ENCODE measurements at places on chromosomes 3 and 15.
A peak's percentile ranks its signal among the peaks of the same experiment; 100 is the strongest.

GRCh38 chr3:127814325-127814781 lies 8.0 kb downstream of the MGLL start:
- no peak for DNase-seq

- no peak for DNase-seq
Measured at GRCh38 chr3:62835554-62836236, 39.5 kb downstream of the CADPS start.

DNA sequence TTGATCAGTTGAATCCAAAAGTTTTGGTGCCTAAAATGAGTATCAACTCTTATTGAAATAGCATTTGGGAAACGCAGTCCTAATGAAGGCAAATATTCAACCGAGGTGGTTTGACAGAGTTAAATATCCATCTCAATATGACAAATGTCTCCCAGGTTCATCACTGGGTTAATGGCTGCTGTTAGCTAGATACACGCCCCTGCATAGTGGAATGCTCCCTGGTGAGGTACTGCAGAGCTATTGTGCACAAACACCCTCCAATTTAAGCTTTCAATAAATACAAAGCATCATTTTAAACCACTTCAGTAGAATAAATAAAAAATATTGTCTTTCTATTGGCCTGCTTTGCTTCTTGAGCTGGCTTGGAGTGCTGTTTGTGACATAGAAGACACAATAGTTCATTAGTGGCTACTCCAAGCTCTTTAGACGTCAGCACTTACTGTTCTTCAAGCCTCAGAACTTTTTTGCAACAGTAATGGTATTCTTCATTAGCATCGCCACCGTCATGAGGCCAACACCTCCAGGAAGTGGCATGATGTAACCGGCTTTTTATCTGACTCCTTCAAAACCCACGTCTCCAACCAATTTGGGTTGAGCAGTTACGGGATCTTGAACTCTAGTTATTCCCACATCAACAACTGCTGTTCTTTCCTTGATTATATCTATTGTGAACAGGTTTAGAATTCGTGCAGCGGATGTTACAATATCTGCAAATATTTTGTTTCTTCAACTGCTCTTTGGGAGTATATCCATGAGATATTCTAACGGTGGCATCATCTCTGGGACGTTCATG lies 1159.6 kb upstream of the EPHA6 start:
- DNase-seq, result no peak

DNA sequence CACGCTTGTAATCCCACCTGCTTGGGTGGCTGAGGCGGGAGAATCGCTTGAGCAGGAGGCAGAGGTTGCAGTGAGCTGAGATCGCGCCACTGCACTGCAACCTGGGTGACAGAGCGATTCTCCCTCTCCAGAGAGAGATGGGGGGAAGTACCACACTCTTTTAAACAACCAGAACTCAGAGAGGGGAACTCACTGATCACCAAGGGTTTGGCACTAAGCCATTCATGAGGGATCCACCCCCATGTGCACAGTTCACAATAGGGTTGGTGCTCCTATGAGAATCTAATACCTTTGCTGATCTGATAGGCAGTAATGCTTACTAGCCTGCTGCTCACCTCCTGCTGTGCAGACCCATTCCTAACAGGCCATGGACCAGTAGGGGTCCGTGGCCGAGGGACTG lies 51.6 kb downstream of the QTRT2 start:
- no peak for DNase-seq

DNA sequence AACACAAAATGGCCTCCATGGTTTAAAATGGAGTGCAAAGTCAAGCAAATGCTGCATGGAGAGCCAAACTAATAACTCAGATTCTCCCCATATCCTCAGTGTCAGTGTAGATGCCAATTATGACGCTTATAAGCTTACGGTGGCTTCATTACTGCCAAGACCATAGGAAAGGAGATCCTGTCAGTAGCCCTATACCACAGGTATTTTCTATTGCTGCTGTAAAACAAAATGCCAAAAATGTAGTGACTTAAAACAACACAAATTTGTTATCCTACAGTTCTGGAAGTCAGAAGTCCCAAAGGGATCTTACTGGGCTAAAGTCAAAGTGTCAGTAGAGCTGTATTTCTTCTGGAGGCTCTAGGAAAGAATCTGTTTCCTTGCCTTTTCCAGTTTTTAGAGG lies 149.8 kb upstream of the GBE1 start:
- DNase-seq, result no peak

GRCh38 chr3:35335703-35336102 lies 303.6 kb upstream of the ARPP21 start:
- no peak for DNase-seq

DNA sequence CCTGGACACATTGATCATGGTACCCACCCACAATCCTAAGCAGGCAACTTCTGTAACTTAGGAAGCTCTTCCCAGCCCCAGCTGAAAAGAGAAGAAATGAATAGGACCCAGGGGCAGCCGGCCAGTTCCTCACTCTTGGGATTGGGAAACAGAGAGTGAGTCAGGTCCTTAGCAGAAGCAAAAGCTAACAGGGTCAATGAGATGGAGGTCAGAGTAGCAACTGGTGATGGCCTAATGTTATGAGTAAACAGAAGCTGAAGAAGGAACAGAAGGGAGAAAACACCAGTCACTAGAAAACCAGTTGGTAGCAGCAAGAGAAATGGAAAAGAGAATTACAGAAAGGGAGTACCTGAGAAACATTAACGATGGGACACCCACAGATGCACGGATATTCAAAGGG lies 20.0 kb downstream of the RIOX2 start:
- DNase-seq, result no peak

DNA sequence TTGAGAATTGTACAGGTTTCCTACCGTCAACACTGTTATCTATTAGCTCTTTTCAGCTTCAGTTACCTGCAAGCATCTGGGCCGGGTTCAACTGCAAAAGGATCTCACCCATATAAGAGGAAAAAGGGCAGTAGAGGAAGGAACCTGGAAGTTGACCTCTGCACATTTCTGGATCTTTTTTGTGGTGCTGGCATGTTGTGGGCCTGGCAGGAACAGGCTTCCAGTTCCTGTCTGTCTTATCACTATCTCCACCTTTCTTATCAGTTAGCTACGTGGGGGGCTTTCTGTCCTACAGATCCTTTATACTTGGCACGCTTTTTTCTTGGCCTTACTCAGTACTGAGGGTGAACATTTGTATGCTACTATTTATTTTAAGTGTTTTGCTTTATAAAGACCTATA lies 42.2 kb upstream of the TJP1 start:
- DNase-seq, result no peak

DNA sequence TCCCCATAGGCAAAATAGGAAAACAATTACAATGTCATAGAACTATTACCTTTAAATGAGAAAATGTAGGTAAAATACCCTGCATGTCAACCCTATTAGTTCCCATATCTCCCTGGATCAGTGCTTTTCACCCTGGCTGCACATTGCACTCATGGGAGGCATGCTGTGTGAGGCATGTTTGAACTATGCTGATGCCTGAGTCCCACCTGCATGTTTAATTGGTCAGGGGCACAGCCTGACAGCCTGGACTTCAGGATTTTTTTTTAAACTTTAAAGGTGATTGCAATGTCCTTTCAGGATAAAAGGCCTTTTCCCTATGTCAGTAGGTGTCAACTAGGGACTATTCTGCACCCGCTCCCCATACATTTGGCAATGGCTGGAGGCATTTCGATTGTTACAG lies 136.0 kb upstream of the NR2E3 start:
- DNase-seq, result no peak

- DNase-seq, result no peak
Measured at GRCh38 chr3:170889132-170889531, 19.1 kb upstream of the RPL22L1 start.

GRCh38 chr3:10933470-10933804 lies 59.1 kb upstream of the SLC6A1 start:
- DNase-seq, result no peak

GRCh38 chr15:51837792-51838251 lies 8.4 kb downstream of the TMOD3 start:
- DNase-seq, result no peak

- DNase-seq, result no peak
Measured at GRCh38 chr15:33293713-33294334, 16.9 kb upstream of the RYR3 start.

DNA sequence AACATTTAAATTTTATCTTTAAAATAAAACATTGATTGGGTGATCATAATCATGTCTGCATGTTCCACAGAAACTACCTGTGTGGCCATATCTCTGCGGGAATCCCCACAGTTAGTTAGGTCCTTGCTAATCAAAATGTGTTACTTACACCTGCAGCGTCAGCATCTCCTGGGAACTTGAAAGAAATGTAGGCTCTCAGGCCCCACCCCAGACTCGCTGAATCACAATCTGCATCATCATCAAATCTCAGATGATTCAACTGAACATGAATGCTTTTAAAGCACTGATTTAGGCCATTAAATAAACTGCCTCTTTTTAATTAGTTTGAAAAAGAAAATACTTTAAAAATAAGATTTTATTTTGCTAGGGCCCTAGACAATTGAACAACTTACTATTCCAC lies 577.8 kb downstream of the PYDC2 start:
- peak; percentile 23 for DNase-seq

DNA sequence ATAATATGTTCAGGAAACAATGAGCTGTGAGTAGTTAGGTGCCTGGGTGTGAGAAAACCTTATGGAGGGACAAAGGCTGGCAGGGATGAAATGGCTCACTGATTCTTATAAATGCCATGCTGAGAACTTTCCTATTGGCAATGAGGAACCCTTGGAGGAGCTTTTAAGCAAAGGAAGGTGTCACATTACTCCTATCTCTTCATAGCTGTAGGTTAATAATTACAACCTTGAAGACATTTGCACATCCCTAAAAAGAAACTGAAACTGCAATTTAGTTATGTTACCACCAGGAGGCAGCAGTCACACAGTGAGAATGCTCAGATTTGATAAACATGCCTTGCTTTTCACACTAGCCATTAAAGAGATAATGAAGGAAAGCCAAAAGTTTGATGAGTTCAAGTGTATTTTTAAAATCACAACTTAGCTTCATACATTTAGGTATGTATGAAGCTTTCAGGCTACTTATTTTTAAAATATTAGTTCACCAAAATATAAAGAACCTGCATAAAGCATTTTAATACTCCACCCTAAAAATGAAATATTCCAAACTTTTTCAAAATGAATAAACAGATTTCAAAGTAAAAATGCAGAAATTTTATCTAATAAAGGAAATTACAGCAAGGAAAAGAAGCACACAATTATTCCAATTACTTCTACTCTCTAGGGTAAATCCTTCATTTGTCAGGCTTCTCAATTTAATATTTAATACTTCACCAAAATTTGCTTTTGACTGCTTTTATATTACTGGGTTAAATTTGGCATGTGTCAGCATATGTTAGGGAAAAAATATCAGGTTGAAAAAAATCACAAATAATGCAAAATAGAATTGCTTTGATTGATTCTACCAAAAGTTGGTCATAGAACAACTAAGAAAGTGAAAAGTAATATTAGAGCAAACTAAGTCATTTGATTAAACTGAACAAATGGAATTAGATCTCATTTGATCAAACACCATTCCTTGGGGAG lies 136.9 kb upstream of the SLC2A2 start:
- DNase-seq, result no peak

- DNase-seq, result no peak
Measured at GRCh38 chr15:63380151-63380807, 1.4 kb downstream of the CA12 start.

- no peak for DNase-seq
Measured at GRCh38 chr3:73901686-73902085, 276.9 kb upstream of the PDZRN3 start.

GRCh38 chr3:143581972-143582722 lies 266.1 kb downstream of the SLC9A9 start:
- DNase-seq, result no peak

- peak; percentile 95 for DNase-seq
Measured at GRCh38 chr3:50246517-50246954, 10.5 kb downstream of the GNAI2 start.

DNA sequence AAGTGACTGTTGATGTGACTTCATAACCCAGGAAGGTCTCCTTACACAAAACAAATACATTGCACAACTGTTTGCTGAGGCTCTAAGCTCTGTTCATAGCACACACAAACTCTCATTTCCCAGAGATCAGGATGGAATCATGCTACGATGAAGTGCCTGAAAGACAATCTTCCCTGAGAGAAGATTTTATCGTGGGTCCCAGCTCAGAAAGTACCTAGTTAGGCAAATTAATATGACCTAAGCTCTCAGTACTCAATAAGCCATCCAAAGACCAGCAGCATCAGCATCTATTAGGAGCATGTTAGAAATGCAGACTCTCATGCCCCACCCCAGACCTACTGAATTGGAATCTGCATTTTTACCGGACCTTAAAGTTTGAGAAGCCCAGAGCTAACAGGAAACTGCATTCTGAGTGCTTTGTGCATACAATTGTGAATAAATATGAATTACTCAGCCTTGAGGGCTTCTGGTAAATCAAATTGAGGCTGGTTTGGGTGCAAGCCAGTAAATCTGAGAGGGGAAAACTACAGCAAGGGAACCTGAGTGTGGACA lies 161.5 kb upstream of the C2CD4B start:
- DNase-seq, result no peak

DNA sequence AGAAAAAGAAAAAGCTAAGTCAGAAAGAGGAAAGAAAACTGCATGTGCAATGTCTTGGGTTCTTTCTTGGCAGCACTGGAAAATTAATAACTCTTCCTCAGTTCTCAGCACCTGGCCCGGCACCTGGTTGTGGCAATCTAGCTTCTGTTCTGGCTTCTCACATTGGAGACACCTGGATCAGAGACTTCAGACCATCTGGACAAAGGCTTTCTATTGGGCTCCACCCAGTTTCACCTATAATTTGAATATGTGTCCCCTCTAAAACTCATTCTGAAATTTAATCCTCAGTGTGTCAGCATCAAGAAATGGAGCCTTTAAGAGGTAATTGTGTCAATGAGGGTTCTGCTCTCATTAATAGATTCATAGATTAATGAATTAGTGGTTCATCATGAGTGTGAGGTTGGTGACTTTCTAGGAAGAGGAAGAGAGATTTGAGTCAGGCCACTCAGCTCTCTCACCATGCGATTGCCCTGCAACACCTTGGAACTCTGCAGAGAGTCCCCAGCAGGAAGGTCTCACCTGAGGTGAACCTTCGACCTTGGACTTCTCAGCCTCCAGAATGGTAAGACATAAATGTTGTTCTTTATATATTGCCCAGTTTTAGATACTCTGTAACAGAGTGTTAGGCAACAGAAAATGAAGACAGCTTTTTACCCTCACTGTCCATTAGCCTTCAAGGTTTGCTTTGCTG lies 679.9 kb downstream of the NTRK3 start:
- DNase-seq, result no peak

DNA sequence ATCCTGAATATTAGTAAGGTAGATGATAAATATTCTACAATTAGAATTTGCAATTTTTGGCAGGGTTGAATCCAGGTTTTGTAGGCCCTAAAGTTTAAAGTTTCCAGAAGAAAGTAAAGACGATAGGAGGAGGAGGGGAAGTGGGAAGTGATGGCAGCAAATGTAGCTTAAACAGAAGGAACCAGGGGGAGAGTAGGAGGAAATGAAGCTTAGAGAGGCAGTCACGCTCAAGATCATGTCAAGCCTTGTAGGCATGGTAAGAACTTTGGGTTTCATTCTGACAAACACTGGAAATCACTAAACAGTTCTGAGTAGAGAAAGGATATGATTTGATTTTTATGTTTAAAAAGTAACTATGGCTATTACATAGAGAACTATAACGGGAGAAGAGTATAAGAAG lies 63.9 kb downstream of the NR2E3 start:
- no peak for DNase-seq

DNA sequence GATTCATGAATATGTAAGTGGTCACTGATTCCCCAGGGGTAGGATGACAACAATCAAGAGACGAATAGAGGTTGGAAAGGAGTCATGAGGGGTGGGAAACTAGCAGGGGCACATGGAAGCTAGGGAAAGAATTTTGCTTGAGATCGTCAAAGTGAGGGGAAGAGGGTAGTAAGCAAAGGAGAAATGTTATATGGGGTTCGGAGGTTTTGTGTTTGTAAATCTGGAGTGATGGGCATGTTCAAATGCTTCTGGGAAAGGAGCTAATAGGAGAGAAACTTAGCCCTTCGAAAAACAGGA lies 7.9 kb downstream of the RPL14 start:
- no peak for DNase-seq

Data from fibroblast of upper back skin (primary cell).